NCI-H226 (cell line): ENCODE measurements at places on chromosomes 12 and 14.

DNA sequence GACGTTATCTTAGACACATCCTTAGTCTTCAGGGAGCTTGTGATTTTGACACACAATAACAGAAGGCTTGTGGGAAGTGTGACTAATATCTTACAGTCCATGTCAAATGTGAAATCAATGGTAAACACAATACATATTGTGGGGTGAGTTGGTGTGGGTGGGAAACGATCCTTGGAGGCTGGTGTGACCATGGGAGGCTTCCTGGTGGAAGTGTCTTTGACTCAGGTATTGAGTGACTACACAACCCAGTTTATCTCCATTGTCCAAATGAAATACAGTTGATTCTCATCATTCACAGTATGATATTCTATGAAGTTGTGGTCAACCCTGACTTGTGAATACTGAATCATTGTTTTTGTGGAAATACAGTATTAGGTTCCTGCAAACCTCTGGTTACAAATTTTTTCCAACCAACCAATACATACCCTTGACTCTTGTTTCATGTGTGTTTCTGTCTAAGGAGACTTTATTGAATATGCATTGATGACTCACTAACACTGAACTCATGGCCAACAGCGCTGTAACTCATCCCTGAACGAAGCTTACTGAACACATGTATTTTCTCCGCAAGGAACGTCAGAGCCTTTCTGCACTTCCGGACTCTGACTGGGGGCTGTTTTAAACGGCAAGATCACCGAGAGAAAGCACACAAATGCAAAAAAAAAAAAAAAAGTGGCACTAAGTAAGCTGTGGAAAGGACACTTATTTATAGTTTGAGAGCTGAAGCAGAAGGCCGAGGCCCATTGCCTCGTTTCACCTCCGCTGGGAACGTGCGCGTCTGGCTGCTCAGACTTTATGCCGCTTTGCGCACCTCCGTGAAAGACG, 59.0 kb downstream of the CLMN start:
- DNase-seq: peak; percentile 19

DNA sequence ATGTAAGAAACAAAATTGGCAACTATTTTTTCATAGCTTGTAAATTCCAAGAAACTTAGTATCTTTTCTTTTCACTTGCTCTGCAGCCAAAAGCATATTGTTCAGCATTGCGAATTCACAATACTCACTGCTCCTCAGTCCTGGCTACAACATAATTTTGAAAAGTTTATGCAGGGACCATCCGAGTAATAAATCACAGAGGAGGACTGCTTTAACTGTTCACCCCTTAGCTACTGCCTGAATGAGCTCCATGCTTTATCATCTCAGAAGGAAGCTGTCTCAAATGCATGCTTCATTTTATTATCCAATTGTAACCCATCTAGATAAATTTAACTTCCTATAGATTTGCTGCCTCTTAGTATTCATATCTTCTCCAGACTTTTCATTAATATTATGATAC, 827.8 kb downstream of the DIO2 start:
- DNase-seq: no peak

- DNase-seq: peak; percentile 55
Observed at GRCh38 chr12:131827961-131828534, at the start of gene MMP17. Gene MMP17 (plus strand): TSS chr12:131828393. CDS start chr12:131828495, 102 bp downstream.

DNA sequence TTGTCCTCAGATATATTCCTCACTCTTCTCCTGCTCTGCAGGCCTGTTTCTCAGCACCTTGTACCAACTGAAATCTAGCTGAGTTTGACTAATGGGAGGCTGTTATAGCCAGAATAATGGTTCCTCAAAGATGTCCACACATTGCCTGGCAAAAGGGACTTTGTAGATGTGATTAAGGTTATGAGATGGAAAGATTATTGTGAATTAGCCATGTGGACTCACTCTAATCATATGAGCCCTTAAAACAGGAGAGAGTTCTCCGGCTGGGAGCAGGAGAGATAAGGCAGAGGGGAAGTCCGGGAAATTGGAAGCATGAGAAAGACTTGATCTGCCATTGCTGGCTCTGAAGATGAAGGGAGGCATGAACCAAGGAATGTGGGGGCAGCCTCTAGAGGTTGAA, 40.0 kb upstream of the KTN1 start:
- no peak for DNase-seq

- no peak for DNase-seq
Observed at GRCh38 chr12:88658009-88658408, 77.7 kb upstream of the KITLG start.

- DNase-seq: no peak
Observed at GRCh38 chr14:72558721-72559120, 335.2 kb downstream of the DPF3 start.

GRCh38 chr14:61152851-61153364, 128.2 kb downstream of the TMEM30B start:
- DNase-seq: peak; percentile 71

- DNase-seq: no peak
Observed at GRCh38 chr14:39972704-39973103, 540.5 kb upstream of the FBXO33 start.

- DNase-seq: no peak
Observed at GRCh38 chr14:69865701-69866365, 13.4 kb upstream of the SMOC1 start.

DNA sequence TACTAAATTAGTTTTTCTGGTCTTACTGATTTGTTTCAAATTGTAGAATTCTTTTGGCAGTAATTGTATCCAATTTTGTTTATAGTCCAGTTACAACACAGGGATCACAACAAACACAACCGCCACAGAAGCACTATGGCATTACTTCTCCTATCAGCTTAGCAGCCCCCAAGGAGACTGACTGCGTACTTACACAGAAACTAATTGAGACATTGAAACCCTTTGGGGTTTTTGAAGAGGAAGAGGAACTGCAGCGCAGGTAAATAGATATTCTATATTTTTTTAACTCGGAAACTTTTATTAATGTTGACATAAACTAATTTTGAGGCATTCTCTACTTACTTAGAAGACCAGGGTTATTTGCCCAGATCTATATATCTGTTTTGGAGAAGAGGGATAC, 17.8 kb downstream of the PAPOLA start:
- no peak for DNase-seq

DNA sequence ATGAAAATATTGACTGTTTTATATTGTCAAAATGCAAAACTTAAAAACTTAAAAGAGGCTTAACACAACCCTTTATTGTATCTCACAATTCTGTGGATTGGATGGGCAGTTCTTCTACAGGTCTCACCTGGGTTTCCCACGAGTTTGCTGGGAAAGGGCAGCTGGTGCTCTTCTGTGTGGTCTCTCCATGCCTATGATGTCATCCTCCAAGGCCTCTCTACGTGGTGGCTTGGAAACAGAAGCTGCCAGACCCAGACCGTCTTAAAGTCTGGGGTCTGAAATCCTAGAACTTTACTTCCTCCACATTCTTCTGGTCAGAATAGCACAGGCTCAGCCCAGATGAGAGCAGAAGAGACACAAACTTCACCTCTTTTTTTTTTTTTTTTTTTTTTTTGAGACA, 36.5 kb upstream of the KICS2 start:
- no peak for DNase-seq

- DNase-seq: no peak
Observed at GRCh38 chr12:75270157-75270556, 60.0 kb downstream of the CAPS2 start.

DNA sequence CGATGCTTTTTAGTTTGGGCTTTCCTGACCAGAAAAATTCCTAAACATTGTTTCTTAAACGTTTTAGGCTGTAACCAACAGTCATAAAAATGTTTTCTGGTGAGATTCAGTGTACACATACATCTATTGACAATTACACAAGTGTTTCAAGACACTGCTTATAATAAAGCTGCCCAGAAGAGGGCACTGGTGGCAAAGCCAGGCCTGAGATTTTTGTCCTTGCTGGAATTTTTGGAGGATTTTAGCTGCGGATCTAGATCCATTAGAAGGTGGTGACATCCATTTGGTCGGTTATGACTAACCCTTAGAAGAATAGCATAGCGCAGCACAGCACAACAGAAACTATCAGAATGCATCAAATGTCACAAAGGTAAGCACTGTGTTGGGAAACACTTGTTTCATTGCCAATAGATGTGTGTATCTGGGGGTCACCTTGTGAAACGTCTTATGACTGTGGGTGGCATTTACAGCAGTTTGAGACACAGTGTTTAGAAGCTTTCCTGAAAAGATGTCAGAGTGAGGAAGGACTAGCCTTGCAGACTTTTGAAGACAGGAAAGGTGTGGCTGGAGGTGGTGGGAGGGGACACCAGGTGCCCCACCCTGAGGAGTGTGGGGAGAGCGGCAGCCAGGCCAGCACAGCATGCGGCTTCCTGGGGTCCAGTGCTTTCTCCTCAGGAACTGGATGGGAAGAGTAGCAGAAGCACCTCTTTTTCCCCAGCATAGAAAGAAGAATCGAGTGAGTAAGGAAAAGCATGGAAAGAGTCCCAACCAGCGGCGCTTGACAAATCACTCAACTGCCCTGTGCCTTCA, 54.7 kb upstream of the FKBP4 start:
- DNase-seq: no peak

GRCh38 chr14:105879867-105880561, 353.6 kb downstream of the TMEM121 start:
- DNase-seq: no peak

GRCh38 chr12:10364815-10365622, 24.8 kb downstream of the KLRK1 start:
- DNase-seq: peak; percentile 67
